ENCODE measurements at places on chromosomes 2 and 18. TPM values are rescaled to one million over a fixed set of nuclear protein-coding genes. Genes with fewer than 3 reads are reported as not detected.

- DNase-seq = no peak
Measured at GRCh38 chr2:6909431-6910385, 7.5 kb upstream of the RNF144A start.

DNA sequence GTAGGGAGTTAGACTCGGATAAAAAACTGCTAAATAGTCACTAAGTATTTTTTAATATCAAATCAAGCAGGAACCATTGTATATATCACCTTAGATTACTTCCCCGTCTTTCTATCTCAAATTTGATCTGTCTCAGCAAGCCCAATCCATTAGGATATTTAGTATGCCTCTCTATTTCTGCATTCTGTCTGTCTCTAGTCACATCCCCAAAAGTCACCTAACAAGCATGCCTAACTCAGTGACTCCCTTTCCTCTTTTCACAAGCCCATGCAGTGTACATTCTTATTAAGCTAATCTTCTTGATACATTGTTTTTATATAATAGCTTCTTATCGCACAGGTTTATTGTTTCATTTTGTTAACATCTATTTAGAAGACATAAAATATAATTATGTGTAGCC, 57.8 kb downstream of the PDE1A start:
- DNase-seq = no peak

DNA sequence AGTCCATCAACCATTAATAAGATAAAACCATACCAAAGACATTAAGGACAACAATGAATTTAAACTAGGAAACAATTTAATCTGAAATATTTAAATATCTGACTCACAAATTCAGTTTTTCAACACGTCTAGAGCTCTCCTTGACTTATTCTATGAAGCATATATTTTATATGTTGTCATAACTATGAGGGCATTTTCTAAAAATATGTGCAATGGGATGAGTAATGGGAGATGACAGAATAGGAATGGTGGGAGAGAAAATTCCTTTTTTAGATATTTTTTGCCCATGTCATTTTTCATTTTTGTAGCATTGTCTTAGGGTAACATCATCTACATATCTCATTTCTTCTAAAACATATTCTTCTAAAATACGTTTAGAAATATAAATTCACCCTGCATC, 79.2 kb upstream of the CDH2 start:
- DNase-seq = no peak

GRCh38 chr2:112577756-112578155, 6.7 kb upstream of the CHCHD5 start:
- DNase-seq = no peak

DNA sequence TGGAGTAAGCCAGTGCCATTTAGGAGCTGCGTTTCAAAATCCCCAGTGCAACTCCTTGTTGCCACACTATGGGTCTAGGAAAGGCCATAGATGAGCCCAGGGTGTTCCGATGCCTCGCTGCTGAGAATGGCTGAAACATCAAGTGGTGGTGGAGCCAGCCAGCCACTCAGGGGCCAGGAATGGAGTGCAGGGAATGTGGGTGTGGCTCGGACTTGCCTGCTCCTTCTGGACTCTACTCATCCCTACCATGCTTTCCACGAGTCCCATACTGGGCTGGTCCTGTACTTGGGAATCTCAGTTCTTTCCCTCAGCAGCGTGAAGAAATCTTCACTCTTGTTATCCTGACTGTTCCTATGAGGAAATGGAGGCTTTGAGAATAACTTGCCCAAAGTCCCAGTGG, 143.5 kb downstream of the INSIG2 start:
- no peak for DNase-seq

DNA sequence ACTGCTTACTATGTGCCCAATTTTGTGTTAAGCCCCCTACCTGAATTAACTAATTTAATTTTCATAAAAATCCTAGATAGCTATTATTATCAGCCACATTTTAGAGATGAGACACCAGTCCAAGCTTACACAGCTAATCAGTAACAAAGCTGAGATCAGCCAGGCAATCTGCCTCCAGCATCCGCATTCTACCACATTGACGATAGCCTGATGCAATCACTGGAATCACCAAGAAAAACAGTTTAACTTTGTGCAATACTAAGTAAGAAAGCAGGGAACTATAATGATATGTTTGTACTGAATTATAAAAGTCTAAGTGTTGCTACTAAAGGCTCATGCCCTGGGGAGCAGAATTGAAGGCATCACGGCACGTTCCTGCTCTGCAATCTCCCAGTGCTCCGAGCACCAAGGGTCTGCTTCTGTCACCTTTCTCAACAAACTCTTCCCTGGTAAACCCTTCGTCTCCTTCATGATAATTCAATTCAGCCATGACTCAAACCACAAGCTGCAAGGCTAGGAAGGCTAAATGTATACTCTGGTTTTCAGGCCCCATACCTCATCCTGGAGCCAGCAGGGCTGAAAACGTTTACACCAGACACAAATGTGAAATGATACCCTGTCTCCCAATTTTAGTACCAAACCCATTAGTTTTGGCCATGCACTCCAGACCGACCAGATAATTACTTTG, 19.4 kb downstream of the KANSL3 start:
- DNase-seq = no peak

Gene STK39
- 2.8 TPM for total RNA-seq

Gene COL5A2
- 37.0 TPM for total RNA-seq

All from dermis microvascular lymphatic vessel endothelial cell (primary cell).